Stimulated activated CD4-positive, alpha-beta T cell treated with anti-CD3 and anti-CD28 coated beads, Interleukin-2, amount 100 ng/mL, for 4 hours (primary cell): ENCODE measurements at places on chromosomes 11 and 22.

GRCh38 chr11:126949066-126949891 lies 51.3 kb downstream of the KIRREL3 start:
- DNase-seq, result no peak

- DNase-seq, result no peak
These were observed 9.5 kb downstream of the TSKU start for GRCh38 chr11:76792505-76793264.

DNA sequence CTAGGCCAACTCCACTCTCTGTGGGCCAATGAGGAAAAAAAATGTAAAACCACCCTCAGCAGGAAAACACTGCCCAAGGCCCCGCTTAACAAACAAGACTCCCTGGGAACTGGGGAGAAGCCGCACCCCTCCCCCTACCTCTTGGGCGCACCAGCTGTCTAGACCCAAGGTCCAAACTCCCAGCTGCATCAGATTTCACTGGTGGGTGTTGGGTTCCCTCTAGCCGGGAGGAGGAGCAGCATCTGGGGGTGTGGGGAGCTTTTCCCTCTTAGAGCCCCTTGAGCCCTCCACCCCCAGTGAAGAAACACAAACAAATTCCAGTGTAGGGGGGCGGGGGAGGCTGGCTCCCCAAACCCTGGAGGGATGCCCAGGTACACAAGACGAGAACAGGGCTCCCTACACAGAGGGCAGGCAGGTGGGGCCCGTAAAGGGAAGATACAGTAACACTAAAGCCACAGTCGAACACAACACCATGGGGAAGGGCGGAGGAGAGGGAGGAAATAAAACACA lies 64.9 kb downstream of the NECTIN1 start:
- DNase-seq, result no peak

DNA sequence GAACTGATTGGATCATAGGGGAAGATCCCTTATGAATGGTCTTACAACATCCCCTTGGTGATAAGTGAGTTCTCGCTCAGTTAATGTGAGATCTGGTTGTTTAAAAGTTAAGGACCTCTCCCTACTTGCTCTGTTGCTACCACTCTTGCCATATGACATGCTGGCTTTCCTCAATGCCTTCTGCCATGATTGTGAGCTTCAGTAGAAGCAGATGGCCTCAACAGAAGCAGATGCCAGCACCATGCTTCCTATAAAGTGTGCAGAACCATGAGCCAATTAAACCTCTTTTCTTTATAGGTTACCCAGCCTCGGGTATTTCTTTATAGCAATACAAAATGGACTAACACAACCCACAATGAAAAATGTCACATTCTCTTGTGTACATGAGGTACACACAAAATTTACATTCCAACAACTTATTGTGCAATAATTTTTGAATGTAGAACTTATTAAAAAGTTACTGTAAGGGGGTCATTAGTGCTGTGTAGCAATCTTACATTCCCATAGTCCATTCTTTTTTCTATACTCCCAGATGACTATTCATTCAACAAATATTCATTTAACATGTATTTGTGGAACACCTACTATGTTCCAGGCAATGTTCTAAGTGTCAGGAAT lies 10.3 kb downstream of the CYP2R1 start:
- DNase-seq, result no peak

- no peak for DNase-seq
These were observed 9.8 kb downstream of the MRPL48 start for GRCh38 chr11:73797457-73797856.

GRCh38 chr11:12165237-12165875 lies 55.0 kb downstream of the MICAL2 start:
- DNase-seq, result no peak

DNA sequence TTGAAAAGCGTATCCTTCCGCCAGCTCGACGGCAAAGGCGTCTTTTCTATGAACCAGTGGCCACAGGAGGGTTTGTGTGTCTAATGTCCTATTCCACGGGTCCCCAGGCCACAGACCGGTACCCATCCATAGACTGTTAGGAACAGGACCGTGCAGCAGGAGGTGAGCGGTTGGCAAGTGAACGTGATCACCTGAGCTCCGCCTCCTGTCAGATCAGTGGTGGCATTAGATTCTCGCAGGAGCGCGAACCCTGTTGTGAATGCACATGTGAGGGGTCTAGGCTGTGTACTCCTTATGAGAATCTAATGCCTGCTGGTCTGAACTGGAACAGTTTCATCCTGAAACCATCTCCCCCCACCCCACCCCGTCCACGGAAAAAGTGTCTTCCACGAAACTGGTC lies 62.7 kb upstream of the KCNQ1OT1 start:
- no peak for DNase-seq

- no peak for DNase-seq
These were observed 208.0 kb downstream of the CASP12 start for GRCh38 chr11:104690241-104690640.

- DNase-seq, result no peak
These were observed 6.7 kb downstream of the APLNR start for GRCh38 chr11:57230316-57230715.

- DNase-seq, result no peak
These were observed 33.6 kb upstream of the EHF start for GRCh38 chr11:34587282-34587677.

DNA sequence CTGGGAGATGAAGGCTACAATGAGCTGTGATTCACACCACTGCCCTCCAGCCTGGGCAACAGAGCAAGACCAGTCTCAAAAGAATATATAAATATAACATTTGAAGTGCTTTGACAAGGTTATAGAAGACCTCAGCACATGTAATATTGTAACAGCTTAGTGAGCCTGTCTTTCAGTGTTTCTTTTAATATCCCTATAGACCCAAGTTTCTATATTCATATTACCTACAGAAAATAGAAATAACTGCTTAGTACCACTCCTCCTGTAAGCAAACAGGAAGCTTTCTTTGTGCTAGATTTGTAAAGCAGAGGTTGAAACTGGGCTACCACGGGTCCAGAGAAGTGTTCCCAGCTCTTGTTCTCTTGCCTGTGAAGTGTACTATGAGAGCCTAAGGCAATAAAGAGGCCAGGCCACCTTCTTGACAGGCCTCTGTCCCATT lies 68.2 kb downstream of the PPP2R1B start:
- DNase-seq, result no peak

DNA sequence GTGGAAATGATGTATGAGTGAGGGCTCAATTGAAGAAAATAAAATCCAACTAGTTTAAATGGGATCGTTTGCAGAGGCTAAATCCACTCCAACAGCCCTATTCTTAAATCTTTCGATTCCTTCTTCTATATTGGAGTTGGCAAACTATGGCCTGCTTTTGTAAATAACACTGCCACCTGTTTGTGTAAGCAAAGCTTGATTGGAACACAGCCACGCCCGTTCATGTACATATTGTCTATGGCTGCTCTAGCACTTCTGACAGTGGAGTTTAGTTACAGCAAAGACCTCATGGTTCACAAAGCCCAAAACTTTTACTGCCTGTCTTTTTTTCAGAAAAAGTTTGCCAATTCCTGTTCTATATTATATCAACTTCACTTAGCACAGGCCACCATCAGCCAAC lies 40.6 kb upstream of the RCN1 start:
- DNase-seq, result no peak

GRCh38 chr22:17358415-17358814 lies 10.8 kb upstream of the CECR2 start:
- no peak for DNase-seq

- no peak for DNase-seq
These were observed 18.6 kb downstream of the CDC45 start for GRCh38 chr22:19498154-19498865.

GRCh38 chr22:31574055-31574670 lies 77.8 kb downstream of the SFI1 start:
- no peak for DNase-seq

GRCh38 chr11:19225581-19225980 lies 15.2 kb downstream of the E2F8 start:
- no peak for DNase-seq

GRCh38 chr11:47225552-47226400 lies 11.0 kb downstream of the DDB2 start:
- DNase-seq, result no peak

DNA sequence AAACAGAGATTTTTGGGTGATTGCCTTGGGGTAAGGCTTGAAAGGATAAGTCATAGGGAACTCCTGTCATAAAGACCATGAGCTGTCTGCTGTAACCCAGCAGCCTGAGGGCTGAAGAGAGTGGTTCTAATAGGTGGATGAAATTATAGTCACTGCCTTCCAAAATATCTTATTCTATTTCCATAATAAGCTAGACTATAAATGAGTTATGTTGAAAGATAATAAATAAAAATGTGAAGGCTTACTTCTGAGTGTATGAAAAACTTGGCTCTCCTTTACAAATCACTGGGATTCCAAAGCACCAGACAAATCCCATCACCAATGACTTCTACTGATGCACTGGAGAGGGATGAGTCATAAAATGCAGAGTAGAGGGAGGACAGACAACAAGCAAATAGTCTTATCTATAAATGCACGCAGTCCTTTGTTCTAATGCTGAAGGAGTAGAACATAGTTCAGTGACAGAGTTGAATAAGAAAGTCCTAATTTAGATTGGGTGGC lies 775.0 kb upstream of the LRRC4C start:
- no peak for DNase-seq

DNA sequence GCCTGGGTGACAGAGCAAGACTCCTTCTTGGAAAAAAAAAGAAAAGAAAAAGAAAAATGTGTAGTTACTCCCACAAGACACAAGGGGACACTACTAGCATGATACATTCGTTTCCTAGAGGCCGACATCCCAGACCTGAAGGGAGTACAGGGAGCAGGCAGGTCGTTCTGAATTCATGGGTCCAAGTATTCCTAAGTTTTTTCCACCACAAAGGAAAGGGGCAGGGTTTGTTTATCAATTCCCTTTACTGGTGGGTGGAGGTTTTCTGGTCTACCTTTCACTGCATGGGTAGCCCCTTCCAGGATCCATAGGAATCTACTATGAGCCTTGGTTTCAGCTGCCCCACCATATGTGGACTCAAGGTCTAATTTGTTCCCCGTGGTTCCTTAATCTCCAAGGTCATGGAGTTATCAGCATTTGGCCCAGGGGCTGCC lies 11.8 kb downstream of the TIGD3 start:
- DNase-seq, result no peak

GRCh38 chr11:35583126-35583525 lies 35.1 kb upstream of the FJX1 start:
- no peak for DNase-seq

DNA sequence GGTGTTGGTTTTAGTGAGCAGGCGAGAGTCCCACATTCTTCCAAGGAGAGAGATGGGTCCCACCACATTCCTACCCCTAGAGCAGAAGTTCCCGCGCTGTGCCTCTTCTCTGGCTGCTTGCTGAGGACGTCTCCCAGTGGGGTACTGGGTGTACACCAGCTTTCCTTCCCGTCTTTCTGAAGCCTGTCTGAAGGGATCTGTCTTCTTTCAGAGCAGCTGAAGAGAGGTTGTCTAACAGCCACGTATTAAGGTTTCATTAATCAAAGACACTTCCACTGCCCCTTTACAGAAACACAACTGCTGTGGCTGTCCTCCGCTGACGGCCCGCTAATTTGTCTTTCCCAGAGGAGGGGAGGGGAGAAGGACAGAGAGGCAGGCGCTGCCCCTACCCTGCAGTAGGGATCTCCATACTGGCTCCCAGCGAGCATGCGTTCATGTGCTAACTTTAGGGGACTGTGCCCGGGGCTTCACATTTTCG lies 56.0 kb downstream of the ZBTB16 start:
- DNase-seq, result no peak

DNA sequence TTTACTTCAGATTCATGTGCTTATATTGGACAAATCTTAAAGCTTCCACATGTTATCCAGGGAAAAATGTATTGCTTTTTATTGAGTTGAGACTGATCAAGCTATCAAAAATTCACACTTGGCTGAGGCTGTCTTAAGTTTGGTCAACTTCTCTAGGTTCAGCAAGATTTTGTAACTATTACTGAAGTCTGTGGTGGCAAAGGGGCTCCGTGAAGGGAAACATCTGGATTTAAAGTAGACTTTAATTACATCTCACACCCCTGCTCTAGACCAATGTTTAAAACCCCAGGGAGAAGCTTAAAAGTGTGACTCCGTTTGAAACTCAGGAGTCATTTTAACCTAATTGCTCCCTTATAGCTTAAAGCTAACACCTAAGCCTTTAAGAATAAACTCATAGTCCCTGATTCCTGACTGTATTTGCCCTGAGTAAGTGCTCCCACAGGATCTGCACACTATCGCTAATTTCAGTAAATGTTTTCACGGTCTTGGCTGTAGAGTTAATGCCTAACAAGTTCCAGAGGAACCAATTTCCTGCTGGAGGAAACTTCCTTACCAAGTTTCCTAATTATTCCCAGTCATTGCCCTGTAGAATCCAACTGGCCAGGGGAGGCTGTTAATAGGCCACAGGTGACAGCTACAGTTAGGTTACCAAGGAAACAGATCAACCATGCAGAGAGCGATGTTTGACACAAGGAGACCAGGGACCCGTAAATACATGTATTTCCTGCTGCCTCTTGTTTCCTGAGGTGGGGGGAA lies 40.5 kb downstream of the OR10A6 start:
- DNase-seq, result no peak

DNA sequence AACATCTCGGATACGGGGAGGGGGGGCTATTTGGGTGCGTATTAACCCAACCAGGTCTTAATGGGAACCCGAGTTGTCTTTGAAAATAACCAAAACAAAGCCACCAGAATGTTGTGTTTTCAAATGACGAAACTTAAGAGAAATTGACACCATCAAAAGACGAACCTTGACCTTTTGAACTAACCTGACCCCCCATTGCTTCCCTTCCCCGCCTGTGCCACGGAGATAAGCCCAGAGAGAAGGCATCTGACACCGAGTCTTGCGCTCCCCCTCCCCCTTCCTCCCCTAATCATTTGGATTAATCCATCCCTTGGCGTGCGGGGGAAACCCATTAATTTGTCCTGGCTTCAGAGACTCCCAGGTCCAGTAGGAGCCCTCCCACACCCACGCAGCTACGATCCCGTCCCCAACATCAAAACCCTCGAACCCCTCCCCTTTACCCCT lies 4.5 kb upstream of the GCAT start:
- no peak for DNase-seq

DNA sequence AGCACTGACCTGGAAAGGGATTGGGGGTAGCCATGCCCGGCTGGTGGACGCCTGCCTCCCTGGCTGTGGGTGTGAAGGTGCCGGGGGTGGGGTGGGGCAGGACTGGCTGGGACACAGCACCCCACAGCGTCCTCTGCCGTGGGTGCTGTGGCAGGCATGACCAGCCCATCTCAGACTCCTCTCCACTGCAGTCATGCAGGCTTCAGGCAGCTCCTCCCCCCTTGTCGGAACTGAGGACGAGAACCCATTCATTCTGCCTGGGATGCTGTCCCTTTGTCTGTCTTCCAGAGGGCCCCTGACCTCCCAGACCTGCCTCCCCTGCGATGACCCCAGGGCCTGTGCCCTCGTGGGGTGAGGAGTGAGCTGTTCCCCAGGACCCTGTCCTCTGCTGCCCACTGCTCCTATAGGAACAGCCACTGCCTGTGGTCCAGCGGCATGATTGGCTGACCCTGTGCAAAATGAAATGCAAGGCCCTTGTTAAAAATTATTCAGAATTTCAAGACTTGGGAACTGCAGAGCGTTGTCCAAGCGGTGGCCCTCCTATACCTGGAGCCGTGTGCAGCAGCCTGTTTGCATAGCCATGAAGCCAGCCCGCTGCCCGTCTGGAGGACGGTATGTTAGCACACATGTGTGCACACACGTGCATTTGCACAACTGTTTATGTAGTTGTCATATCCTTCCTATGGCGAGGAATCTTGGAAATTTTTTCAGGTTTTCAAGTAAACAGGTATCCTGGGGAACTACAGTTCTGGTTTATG lies 1122.3 kb downstream of the BRD1 start:
- no peak for DNase-seq

- no peak for DNase-seq
These were observed 19.5 kb upstream of the P2RY6 start for GRCh38 chr11:73252577-73253191.

GRCh38 chr11:76839311-76839710 lies 21.4 kb upstream of the ACER3 start:
- no peak for DNase-seq

- DNase-seq, result no peak
These were observed 34.5 kb downstream of the SYT9 start for GRCh38 chr11:7286178-7286577.
